IgD-negative memory B cell (primary cell): ENCODE measurements at places on chromosomes 11 and 22. TPM values are rescaled to one million over a fixed set of nuclear protein-coding genes. Genes with fewer than 3 reads are reported as not detected.

Gene GLYATL1B
- 0.26 TPM for polyA plus RNA-seq

Gene APOL3
- polyA plus RNA-seq, result 52.0 TPM

Gene APLNR
- polyA plus RNA-seq, result not detected

Gene LDHAL6A
- not detected for polyA plus RNA-seq

Gene DUSP8
- polyA plus RNA-seq, result 1.2 TPM
